Fibroblast of pulmonary artery (primary cell): ENCODE measurements at places on chromosomes 3 and 15.

DNA sequence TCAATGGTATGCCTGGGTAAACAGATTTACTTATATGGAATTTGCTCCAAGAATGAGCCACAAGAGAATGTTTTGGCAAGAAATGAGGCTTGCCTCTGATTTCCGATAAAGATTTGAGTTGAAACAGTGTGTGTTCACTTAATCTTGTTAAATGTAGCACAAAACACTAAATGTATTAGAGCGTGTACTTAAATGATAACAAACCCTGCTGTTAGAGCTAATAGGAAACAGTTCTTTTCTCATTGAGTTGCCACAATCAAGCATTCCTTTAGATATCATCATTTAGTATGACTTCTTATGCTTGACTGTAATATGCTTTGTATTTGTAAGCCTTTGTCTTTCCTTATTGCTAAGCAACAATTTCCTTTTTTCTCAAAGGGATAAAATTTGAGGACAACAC is 353.6 kb upstream of the ZNF717 start:
- DNase-seq: peak; percentile 6

DNA sequence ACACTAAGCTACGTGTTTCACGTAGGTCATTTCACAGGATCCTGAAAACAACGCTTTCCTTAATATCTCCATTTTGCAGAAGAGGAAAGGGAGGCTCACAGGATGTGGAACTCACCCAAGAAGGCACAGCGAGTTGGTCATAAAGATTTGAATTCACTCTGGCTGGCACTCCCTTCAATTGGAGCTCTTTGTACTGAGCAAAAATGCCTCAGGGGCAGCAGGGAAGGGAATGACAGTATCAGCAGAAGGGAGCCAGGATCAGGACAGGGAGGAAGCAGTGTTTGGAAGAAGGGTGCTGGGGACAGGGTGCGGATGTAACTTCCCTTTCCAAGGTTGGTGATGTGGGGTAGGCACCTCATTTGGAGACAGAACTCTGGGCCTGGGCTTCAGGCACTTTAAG is 1.1 kb upstream of the ST6GAL1 start:
- no peak for DNase-seq

- DNase-seq: peak; percentile 22
Observed at GRCh38 chr3:103048068-103048722, 613.4 kb downstream of the ZPLD1 start.

GRCh38 chr3:119156868-119157267 is 10.9 kb downstream of the TEX55 start:
- no peak for DNase-seq

- DNase-seq: peak; percentile 91
Observed at GRCh38 chr15:68252925-68253534, 23.5 kb upstream of the CLN6 start.
